A549 treated with DMSO at 1 μM for 4 hours (cell line): ENCODE measurements at places on chromosomes 3 and 15. TPM values are rescaled to one million over a fixed set of nuclear protein-coding genes. Genes with fewer than 3 reads are reported as not detected.

Gene CA12
- total RNA-seq, result 148 to 178 TPM (median 172 TPM) in 5 replicates

Gene TRPC1
- 6.1 to 11.4 TPM (median 8.2 TPM) in 5 replicates for total RNA-seq

Gene THSD4
- total RNA-seq, result 18.0 to 26.1 TPM (median 22.0 TPM) in 5 replicates

Gene BTLA
- 0.02 to 0.06 TPM in 2 of 5 replicates, not detected in the others for total RNA-seq

Gene EPHB3
- 0.30 to 0.95 TPM (median 0.37 TPM) in 5 replicates for total RNA-seq

Gene SCAMP2
- 60.9 to 73.2 TPM (median 67.6 TPM) in 5 replicates for total RNA-seq

Gene CEP19
- total RNA-seq, result 2.2 to 3.4 TPM (median 3.1 TPM) in 5 replicates

Gene MAP6D1
- total RNA-seq, result 3.6 to 6.0 TPM (median 5.9 TPM) in 5 replicates

Gene CD96
- not detected in 5 replicates for total RNA-seq

Gene FSIP1
- 0.40 to 0.73 TPM (median 0.64 TPM) in 5 replicates for total RNA-seq

Gene ZBBX
- total RNA-seq, result not detected in 5 replicates

Gene PLA2G4F
- not detected in 5 replicates for total RNA-seq

Gene SHC4
- 0.80 to 1.1 TPM (median 1.0 TPM) in 5 replicates for total RNA-seq

Gene LIPC
- 0.11 to 0.16 TPM in 2 of 5 replicates, not detected in the others for total RNA-seq

Gene MYRIP
- total RNA-seq, result not detected in 5 replicates

Gene FGF7
- 0.05 TPM in 1 of 5 replicates, not detected in the others for total RNA-seq

Gene GOLGA8S
- total RNA-seq, result 0.07 to 0.18 TPM (median 0.17 TPM) in 5 replicates

Gene LDHAL6B
- total RNA-seq, result not detected in 5 replicates

Gene WNT5A
- total RNA-seq, result 0.62 to 1.3 TPM (median 0.82 TPM) in 5 replicates

Gene ROPN1
- total RNA-seq, result not detected in 5 replicates

Gene CCDC39
- 0.13 TPM in 1 of 5 replicates, not detected in the others for total RNA-seq

Gene NEO1
- total RNA-seq, result 32.8 to 37.7 TPM (median 33.4 TPM) in 5 replicates
